ENCODE measurements at places on chromosomes 12 and 14.

GRCh38 chr14:83556746-83557453 lies 1973.0 kb upstream of the FLRT2 start:
- DNase-seq = no peak

- no peak for DNase-seq
These were observed 81.3 kb downstream of the MED13L start for GRCh38 chr12:116196226-116196625.

GRCh38 chr12:38328306-38328895 lies 11.8 kb downstream of the ALG10B start:
- DNase-seq = no peak

DNA sequence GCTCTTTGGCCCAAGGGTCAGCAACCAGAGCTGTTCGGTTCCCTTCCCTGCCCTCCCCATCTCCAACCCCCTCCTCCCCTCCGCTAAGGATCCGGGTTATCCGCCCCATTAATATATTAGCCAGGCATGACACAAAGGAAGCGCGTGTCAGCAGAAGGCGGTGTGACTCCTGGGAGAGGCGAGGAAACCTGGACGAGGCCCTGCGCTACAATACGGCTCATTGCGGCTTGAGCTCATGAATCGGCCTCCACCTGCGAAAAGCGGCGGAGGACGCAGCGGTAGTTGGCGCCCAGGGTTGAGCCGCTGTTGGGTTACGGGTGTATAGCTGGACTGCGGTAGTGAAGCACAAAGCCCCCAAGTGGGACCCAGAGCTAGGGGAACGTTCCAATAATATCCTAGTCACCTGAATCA lies 9.9 kb downstream of the FOXA1 start:
- DNase-seq = peak; percentile 64

DNA sequence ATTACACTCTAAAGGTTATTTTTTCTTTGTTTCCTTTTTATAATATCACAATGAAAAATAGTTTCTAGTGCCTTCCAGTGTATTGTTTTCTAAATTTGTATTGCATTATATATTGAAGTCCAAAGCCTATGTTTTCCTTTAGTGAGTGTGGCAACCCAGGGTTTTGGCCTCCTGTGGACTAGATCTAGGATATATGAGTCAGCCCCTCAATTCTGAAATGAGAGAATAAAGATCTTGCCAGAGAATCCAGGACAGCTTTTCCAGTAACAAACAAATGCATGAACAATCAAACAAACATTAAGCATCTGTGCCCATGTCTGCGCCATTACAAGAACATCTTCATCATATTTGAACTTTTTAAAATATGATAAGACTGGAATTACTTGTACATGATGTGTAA lies 70.7 kb upstream of the SSTR1 start:
- no peak for DNase-seq

GRCh38 chr12:107066691-107067090 lies 26.7 kb downstream of the CRY1 start:
- DNase-seq = no peak

- no peak for DNase-seq
These were observed 53.8 kb upstream of the USP44 start for GRCh38 chr12:95605087-95605486.

DNA sequence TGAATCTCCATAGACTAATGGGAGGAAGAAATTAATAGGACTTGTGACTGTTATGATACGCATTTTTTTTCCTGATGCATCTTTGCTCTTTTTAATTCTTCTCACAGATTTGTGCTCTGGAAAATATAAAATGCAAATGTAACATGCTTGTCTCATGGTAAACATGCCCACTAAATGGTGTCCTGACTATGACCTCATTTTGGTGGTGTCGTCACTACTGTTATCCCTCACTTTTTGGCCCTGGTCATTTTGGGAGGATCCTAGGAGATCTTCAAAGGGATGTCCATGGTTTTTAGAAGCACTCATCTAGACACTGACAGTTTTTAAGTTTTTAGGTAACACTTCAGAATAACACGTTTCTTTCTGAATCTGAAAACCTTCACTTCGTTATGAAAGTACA lies 790.8 kb upstream of the FBXO33 start:
- no peak for DNase-seq

- no peak for DNase-seq
These were observed 166.6 kb downstream of the TTC7B start for GRCh38 chr14:90649557-90650135.

- no peak for DNase-seq
These were observed 3.2 kb upstream of the DIO3 start for GRCh38 chr14:101557811-101558738.

DNA sequence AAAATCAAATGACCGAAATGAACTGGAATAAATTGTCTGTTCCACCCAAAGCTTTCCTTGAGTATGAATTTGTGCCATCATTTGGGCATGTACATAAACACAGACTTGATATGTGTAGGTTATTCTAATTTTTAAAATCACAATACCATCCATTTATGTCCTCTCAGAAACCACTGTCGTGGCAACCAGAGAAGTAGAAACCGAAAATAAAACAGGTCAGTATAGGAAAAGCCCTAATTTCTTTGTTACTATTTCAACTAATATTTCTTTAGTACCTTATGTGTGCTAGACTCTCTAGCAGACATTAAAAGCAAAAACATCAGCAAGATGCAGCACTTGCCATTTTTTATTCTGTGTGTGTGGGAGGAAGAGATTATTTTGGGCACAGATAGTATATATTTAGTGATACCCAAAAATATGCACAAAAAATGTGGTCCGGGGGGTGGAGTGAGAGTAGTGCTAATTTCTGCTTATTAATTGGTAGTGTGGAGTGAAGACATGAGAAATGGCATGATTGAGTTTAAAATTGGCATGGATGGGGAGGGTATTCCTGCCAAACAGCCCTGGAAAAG lies 130.8 kb upstream of the CNTN1 start:
- DNase-seq = no peak

GRCh38 chr14:32010604-32011125 lies 66.4 kb upstream of the ARHGAP5 start:
- no peak for DNase-seq

DNA sequence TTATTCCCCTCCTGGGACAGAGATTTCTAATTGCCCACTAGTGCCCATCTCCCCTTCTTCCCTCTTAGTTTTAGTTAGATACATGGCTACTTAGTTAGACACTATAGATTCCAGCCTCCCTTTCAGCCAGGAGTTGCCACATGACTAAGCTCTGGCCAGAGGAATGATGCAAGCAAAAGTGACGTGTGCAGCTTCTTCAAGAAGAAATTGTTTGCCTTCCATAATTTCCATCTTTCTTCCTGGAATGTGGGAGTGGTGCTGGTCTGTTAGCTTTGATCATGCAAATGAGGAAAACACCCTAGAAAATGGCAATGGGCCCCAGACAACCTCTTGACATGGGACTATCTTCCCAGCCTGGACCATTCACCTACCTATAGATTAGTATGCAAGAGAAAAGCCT lies 21.4 kb downstream of the CCDC177 start:
- DNase-seq = no peak

DNA sequence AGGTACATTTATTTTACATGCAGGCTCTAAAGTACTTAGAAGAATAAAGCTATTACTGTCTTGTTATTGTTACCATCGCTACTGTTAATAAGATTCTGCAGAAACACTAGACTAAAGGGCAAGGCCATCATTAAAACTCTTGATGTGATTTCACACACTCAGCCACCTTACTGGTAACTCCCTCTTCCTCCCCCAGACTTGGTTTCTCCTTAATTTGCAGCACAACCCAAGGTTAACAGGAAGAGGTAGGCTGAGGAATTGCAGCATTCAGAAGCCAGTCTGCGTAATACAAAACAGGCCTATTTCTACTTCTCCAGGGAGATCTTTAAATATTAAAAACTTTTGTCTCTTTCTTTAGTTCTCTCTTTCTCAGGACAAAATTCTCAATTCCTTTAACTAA lies 210.3 kb downstream of the BTG1 start:
- DNase-seq = no peak

- no peak for DNase-seq
These were observed 357.9 kb upstream of the TMEM132C start for GRCh38 chr12:127909041-127909440.

DNA sequence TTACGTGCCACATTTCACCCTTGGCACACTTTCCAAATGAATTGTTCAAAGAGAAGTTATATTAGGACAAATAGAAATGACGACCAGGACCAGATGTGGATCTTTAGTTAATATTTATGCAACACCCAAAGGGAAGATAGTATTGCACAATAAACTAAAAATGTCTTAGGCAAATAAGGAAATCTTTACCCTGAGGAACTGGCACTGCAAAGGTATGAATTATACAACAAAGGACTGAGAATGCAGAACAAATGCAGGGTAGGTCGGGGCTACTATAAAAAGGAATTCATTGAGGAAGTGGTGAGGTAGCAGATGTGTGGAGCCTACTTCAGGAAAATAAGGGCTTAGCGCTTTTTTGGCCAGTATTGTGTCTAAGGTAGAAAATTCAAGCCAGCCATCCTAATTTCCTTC lies 3.9 kb upstream of the TMTC2 start:
- no peak for DNase-seq

Data from NCI-H187 (cell line).